Astrocyte of the cerebellum (primary cell): ENCODE measurements at places on chromosomes 4 and X.

GRCh38 chr4:96315815-96316214 is 475.9 kb downstream of the PDHA2 start:
- no peak for DNase-seq

DNA sequence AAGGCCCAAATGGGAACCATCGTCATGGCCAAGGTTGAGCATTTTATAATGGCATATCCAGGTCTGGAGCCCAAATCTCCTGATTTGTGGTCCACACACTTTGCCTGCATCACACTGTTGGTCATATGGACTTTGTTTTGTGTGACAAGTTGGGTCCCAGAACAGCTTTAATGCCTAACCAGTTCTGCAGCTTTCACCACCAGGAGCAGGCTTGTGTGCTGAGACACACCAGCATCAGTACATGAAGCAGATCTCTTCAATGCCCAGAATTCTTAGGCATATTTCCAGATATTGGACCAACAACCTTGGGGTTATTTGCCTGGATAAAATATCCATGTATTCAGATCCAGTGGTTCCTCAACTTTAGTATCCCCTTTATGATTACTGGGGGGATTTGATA is 371.3 kb downstream of the FBXW7 start:
- DNase-seq: no peak

DNA sequence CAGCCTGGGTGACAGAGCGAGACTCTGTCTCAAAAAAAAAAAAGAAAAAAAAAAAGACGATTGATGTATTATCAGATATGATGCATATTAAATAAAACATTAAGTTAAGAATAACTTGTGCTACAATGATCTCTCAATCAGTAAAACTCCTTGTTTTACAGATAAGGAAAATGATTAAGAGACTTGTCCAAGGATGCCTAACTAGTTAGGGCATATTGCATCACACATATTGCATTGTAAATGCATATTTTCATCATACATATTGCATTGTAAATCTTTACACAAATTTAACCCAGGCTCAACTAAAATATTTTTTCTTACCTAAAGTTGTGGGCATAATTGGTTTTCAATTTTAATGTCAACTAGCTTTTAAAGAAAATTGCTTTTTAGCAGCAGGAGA is 26.3 kb downstream of the TBCK start:
- no peak for DNase-seq

GRCh38 chr4:88955580-88956380 is 101.2 kb downstream of the FAM13A start:
- no peak for DNase-seq

DNA sequence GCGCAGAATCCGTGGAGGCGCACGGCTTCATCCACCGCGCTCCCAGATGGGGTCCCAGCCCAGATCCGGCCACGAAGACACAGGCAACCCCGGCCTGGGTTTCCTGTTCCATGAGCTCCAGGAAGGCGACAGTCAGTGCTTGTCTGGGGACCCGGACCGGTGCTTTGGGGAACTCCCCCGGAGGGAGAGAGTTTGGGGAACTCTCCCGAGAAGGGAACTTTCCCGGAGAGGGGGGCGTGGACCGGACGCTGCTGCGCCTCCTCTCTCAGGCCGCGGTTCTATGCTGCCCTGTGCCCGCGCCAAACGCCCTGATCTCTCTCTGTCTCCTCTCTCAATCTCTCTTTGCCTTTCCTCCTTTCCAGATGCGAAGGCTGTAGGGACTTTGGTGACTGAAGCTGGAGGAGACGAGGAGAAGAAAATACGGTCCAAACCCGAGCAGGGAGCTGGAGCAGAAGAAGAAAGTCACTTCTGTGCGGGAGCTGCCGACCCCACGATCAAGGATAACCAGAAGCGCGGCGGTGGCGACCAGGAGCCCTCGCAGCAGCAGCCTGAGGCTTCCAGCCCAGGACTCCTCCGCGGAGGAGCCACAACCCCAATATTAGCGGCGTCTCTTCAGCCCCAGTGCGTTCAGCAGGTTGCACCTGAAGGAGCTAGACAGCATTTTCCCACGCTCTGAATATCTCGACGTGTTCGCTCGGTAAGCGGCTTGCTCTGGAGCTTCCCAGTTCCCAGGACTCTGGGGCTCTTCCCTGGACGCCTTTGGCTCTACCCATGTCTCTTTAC is 47.6 kb upstream of the NKAP start:
- DNase-seq: no peak

DNA sequence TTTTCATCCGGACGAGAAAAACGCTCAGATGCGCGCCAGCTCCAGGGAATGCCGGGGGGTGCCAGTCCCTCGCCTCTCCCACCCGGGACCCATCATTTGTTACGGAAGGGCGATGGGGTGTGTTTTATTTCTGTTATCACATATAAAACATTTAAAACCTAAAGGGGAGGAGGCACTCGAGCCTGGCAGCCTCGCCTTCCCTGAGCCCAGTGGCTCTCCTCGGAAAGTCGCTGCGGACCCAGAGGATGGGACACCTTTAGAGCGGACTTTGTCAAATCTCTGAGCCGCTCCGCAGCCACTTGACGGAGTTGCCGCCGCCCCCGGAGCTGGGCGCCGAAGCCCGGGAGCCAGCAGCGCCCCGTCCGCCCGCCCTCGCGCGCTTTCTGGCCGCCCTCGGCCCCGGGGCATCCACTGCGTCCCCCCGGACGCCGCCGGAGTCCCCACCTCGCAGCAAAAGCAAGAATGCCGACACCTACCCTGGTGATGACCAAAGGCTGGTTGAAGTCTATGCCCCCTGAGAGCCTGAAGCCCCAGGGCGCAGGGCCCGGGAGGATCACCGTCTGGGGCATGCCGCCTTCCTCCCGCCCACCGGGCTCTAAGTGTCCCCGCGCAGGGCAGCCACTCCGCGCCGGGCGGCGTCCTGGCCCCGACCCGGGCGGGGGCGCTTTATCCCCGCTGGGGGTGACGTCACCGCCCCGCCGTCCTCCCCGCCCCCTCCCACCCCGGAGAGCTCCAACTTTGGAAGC is at the start of gene PDLIM3:
TSS of gene PDLIM3 (minus strand) at position 642 of the 746 bp plus-strand sequence. CDS start at position 569, 73 bp downstream.
- DNase-seq: no peak

- no peak for DNase-seq
Observed at GRCh38 chr4:3241898-3242524, 6.9 kb upstream of the MSANTD1 start.

DNA sequence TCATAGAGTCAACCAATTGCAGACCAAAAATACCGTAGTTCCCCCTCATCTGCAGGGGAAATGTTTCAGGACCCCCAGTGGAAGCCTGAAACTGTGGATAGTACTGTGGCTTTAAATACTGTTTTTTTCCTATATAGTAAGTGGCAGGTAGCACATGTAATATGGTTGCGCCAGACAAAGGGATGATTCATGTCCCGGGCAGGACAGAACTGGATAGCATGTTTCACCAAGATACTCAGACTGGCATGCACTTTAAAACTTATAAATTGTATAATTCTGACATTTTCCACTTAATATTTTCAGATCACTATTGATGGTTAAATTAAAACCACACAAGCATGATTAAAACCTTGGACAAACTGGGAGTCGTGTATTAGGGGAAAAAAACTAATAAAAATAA is 276.3 kb upstream of the AGA start:
- no peak for DNase-seq

GRCh38 chrX:53595266-53595810 is 91.2 kb downstream of the HUWE1 start:
- DNase-seq: no peak

GRCh38 chr4:162770761-162771490 is 395.8 kb downstream of the NAF1 start:
- no peak for DNase-seq

GRCh38 chrX:63529961-63530360 is 178.8 kb upstream of the SPIN4 start:
- no peak for DNase-seq

DNA sequence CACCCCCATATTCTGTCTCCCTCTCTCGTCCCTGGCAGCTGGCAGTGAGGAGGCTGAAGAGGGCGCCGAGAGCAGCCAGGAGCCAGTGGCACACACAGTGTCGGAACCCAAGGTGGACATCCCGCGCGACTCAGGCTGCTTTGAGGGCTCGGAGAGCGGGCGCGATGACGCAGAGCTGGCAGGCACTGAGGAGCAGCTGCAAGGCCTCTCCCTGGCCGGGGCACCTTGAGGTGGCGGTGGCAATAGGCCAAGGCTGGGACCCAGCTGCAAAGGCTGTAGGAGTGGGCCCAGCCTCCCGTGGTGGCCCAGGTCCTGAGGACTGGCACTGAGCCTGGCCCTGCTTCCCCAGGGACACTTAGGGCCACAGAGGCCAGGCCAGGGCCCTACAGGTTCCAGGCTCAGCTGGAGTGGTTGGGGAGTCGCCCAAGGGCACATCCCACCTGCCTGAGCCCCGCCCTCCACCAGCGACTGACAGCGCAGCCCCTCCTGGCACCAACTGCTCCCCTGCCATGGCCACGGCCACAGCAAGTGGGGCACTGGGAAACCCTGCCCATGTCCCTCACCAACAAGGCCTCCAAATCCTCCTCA is 13.9 kb downstream of the SASH3 start:
- no peak for DNase-seq

- DNase-seq: no peak
Observed at GRCh38 chr4:119506806-119507205, 121.8 kb downstream of the PDE5A start.

- DNase-seq: no peak
Observed at GRCh38 chr4:143285696-143286437, 50.8 kb upstream of the GAB1 start.

DNA sequence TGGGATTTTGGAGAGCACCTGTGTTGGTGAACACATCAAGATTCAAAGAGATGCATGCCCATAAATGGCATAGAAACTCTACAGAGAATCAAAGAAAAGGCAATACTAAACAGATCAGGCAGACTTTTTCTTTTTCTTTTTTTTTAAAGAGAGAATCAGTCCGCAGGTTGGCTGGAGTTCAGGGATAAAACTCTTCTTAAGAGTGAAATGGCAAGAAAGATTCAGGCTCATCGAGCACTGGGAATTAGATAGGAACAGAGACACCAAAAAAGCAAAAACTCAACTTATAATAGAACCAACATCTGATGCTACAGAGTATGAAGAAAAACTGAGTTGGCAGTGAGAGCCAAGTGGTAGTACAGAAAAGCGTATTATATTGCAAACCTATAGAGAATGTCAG is 314.3 kb downstream of the ARHGAP24 start:
- no peak for DNase-seq

GRCh38 chr4:158056689-158057245 is 116.1 kb downstream of the GASK1B start:
- DNase-seq: no peak

DNA sequence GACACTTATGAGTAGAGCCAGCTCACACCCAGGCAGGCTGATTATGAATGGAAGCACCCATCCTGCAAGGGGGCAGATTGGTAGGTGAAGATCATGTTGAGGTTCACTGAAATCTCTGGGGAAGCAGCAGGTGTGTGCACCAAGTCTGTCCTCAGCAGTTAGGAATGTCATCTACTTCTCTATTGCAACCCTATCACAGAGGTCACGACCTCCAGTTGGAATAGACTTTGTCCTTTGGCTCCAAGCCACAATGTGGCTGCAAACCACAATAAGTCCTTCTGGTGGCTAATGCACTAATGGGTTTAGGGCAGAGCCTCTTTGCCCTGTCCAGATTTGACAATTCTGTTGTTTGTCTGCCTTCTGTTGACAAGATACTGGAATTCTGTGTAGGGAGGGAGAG is 1056.7 kb downstream of the PCDH19 start:
- DNase-seq: no peak

GRCh38 chr4:52833941-52834525 is 28.1 kb upstream of the RASL11B start:
- DNase-seq: no peak

GRCh38 chr4:87209696-87210095 is 10.7 kb downstream of the KLHL8 start:
- DNase-seq: no peak

DNA sequence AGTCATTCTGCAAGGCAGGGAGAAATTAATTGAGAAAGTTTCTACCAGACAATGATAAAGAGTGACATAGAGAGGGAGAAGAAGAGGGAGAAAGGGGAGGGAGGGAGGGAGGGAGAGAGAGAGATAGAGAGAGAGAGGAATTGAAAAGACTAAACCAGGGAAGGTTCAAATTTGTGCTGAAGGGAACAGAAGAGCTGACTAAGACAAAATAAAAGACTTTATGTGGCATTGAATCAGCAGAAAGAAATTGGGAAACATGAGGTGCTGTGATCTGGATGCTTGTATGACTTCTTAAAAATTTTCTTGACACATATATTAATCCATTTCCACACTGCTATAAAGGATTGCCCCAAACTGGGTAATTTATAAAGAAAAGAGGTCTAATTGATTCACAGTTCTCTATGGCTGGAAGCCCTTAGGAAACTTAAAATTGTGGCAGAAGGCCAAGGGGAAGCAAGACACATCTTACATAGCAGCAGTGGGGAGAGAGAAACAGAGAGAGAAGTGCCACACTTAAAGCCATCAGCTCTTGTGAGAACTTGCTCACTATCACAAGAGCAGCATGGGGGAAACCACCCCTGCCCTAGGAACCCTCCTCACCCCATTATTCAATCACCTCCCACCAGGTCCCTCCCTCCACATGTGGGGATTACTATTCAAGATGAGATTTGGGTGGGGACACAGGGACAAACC is 13.5 kb upstream of the CXCL6 start:
- DNase-seq: no peak

- DNase-seq: peak; percentile 4
Observed at GRCh38 chr4:16717266-16717970, 181.0 kb downstream of the LDB2 start.

- DNase-seq: no peak
Observed at GRCh38 chr4:24175707-24176106, 285.9 kb upstream of the PPARGC1A start.

DNA sequence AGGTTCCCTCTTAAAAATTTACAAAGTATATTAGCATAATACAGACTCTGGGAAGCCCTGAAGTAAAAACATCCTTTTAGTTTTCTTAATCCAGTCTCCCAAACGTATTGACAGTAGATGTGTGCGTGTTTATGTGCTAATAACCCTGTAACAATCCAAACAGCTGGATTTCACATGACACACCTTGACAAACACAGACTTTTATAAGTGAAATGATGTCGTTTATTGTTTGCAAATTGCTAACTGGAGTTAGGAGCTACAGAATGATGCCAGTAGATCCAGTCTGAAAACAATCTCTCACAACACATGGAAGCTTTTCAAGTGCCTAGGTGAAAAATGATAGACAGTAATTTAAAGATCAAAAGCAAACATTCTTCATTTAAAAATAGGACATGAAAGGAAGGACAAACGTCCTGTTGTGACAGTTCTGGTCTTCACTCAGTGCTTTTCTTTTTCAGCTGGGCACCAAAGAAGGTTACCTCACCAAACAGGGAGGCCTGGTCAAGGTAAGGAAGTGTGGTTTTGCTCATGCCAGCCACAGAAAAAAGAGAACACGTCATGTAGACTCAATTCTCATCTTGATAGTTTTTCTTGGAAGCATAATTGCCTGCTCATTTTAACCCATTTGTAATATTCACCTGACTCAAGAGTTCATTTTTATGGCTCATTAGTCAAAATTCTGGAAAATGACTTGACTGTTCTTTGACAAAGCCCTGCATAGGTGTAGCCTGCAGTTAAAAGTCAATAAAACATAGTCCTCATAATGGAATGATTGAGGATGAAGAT is 32.9 kb downstream of the LAMTOR3 start:
- DNase-seq: no peak

- no peak for DNase-seq
Observed at GRCh38 chr4:8319731-8320385, 50.3 kb downstream of the HTRA3 start.

GRCh38 chrX:112380541-112381278 is 298.1 kb upstream of the TRPC5 start:
- no peak for DNase-seq
